ENCODE measurements at places on chromosomes 13 and 19.

- no peak for DNase-seq
These were observed 225.3 kb upstream of the SERP2 start for GRCh38 chr13:44148159-44148914.

DNA sequence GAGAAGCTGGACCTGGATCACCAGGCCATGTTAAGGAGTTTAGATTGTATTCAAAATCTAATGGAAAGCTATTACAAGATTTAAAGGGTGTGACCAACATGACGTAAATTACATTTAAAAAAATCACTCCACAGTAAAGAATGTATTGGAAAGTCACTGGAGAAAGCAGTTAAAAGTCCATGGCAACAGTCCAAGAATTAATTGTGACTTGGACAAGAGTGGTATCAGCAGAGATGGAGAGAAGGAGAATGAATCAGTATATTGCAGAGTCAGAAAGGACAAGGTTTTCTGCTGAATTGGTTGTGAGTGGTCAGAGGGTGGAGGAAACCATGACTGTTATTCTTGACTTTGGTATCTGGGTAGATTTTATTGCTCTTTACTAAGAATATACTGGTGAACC, 535.1 kb upstream of the SLITRK1 start:
- no peak for DNase-seq

DNA sequence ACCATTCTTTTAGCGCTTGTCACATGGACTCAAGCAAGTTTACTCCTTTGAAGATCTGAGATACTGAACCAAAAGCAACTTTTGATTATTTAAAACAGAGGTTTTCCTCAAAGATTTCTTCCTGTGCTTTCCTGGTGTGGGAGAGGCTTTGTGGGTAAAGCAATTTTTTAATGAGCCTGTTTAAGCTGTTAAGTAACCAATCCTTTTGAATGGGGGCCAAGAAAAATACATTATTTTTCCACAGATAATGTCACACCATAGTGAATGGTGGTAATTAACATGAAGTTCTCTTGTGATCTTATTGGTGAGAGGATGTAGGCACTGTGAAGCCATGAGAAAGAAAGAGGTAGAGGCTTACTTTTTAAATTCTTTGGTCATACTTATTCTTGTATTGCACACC, 55.8 kb upstream of the OBI1 start:
- DNase-seq, result no peak

- no peak for DNase-seq
These were observed 18.8 kb upstream of the WASF3 start for GRCh38 chr13:26538363-26539317.

DNA sequence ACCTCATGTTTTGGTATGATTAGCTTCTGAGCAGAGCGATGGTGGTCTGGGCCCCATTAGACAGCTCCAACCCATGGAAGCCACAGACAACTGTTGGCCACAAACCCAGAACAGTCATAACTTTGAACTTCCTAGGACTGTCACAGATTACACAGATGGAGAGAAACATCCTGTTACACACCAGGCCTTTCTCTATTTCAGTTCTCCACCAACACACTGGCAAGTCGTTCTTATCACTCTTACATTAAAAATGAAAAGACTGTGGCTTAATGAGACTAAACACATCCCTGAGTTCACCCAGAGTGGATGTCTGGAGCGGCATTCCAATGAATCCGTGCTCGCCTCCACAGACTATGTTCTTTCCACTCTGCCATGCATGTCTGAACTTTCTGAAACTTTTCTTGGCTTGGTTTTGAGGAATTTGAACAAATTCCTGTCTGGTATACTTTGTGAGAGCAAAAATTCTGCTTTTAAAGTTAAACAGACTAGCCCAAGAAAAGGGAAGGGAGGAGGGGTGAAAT, 109.1 kb downstream of the NALCN start:
- DNase-seq, result no peak

DNA sequence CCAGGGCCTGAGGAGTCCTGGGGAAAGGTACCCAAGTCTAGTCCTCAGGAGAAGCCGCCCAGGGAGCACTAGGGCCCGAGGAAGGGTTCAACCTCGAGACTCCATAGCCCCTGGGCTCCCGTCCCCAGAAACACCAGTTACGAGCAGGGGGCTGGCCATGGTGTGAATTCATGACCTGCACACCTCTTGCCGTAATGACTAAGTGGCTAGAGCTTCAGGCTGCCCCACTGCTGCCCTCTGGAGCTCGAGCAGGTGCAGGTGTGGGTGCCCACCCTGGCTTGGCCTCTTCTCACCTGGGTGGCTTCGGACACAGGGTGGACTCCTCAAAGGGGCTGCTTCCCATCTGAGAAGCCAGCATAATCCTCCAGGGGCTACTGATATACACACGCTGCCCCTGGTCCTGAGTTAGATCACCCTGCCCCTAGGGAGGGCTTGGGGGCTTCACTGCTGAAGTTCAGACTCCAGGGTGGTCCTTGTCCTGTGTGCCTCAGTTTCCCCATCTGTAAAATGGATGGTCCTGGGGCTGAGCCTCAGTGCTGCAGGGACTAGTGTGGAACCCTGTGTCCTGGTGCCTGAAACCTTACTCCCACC, 13.6 kb downstream of the SPC24 start:
- DNase-seq, result no peak

DNA sequence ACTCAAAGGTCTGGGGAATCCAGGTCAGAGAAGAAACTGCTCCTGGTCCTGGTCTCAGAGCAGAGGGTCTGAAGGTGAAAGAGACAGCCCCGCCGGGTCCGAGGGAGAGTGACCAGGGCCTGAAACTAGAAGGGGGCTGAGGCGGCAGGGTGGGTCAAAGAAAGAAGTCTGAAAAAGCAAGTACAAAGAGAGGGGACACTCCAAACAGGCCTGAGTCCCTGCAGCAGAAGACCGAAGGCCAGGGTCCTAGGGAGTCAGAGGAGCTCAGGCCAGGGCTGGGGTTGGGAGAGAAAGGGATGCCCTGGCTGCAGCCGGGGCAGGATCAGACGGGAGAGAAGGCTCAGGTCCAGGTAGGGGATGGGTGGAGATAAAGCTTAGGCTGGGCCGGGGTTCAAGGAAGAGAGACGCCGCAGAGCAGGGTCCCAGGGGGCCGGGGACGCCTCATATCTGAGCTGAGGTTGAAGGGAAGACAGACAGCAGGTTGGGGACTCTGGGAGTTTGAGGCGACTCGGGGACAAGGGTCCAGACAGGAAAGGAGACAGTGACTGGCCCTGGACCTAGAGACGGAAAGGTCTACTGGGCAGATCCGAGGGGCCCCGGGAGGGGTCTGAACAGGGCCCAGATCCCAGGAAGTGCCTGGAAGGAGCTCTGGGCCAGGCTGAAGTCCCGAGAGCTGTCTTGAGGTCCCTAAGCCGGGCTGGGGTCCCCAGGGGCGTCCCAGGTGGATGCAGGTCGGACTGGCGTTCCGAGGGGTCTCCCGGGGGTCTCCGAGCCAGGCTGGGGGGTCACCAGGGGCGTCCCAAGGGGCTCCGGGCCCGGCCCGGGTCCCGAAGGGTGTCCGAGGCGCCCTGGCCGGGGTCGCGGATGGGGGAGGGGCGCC, 795 bp downstream of the MLLT1 start:
- peak; percentile 10 for DNase-seq

- DNase-seq, result no peak
These were observed 260.8 kb downstream of the DNAJC15 start for GRCh38 chr13:43284162-43284561.
